ENCODE measurements at places on chromosomes 12 and 14.

DNA sequence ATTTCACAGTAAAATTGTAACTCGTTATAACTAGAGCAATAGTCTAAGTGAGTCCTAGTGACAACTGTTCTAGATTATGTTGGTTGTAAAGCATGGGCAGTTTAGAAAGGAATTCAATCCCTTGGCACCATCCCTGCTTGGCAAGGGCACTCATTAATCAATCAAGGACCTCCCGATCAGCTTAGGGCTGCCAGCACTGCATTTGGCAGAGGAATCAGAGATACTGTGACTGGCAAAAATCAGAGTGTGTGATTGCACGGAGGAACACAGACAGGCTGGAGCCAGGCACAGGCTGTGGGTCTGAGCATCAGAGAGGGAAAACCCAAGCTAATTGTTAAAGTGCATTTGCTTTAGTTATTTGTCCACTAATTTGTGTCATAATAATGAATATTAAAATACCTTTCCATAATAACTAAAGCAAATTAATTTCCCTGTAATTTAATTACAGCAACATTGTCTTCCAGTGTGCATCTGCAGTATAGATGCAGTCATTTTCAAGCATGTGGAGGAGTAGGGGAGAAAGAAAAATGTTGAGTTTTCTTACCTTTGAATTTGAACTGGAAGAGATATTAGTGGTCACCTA lies 3.2 kb upstream of the EGLN3 start:
- no peak for DNase-seq

- DNase-seq: no peak
These were observed 60.6 kb downstream of the NINJ2 start for GRCh38 chr12:602700-603068.

DNA sequence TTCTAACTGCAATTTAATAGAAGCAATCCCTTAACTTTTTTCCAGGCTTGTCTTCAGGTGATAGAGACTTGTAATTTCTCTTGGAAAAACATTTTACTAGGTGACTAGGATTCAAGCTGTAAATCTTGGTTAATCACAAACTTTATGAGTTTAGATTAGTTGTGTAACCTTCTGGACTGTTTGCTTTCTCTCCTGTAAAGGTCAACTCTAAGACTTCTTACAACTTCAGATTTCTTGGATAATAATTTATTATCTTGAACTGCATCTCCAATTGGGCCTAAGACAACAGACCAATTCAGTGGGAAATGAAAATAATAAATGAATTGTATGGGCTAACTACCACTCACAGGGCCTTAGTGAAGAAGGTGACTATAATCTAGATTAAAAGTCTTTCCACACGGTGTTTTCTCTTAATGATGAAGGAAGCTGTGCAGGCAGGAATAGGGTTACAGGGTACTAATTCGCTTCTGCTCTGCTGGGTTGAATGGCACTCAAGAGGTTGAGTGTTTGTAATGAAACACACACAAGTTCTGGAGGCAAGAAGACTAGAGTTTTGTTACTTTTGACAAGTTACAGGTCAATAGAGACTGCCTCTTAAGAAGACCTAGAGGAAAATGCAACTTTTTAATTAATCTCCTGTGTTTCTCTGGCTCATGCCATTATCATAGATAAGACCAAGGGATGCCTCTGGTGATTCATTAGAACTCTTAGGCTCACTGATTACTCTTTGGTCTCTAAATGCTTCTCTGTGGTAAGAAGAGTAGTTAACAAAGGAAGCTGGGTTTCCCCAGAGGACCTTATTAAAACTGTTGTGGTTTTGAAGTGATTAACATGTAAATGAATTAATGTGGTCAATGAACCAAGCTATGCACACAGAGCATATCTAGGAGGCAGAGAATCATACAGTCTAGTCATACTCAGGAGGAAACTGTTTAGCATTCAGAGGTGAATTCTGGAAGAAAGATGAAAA lies 30.0 kb upstream of the OR4E1 start:
- no peak for DNase-seq

- DNase-seq: peak; percentile 93
These were observed 43.3 kb upstream of the PTPRO start for GRCh38 chr12:15278816-15279658.

GRCh38 chr14:81453166-81453766 lies 53.1 kb upstream of the STON2 start:
- no peak for DNase-seq

DNA sequence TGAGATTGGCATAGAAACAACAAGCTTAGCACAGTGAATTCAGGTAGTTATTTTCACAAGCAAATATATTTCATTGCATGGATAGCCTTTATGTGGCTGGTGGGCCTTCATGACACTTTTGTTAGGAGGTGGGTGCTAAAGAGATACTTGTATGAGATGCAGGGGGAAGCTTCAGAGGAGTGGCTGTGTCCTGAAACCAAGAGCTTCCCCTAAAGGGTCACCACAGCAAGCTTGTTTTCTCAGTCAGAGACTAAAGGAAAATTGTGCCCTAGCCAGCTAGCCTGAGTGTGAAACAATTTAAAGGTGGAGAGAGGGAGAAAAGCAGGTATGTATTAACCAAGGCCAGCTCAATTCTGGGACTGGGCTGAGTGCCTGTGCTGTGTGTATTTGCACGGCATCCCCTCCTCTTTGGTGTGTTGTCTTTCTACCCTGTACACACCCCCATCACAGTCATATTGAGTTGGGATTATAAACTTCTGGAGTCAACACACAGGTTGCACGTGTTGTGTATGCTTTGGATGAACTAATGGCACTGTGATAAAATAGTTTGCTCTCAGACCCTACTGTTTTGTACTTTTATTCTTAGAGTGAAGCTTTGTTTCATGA lies 79.2 kb downstream of the RASSF8 start:
- no peak for DNase-seq

DNA sequence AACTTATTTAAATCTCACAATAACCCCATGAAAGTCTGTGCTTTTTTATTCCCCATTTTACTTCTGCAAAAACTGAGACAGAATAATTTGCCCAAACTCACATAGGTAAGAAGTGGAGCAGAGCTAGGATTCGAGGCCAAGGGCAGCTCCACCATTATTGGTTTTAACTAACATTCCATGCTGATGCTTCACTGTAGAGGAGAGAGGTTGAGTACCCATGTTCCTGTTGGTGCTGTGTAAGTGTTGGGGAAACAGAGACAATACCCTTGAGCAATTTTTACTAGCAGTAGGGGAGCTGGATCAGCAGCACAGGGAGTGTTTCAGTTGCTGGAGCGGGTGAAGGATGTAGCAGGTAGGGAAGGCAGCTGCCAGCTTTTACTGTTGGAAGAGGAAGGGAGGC lies 21.1 kb downstream of the RASSF8 start:
- DNase-seq: no peak

DNA sequence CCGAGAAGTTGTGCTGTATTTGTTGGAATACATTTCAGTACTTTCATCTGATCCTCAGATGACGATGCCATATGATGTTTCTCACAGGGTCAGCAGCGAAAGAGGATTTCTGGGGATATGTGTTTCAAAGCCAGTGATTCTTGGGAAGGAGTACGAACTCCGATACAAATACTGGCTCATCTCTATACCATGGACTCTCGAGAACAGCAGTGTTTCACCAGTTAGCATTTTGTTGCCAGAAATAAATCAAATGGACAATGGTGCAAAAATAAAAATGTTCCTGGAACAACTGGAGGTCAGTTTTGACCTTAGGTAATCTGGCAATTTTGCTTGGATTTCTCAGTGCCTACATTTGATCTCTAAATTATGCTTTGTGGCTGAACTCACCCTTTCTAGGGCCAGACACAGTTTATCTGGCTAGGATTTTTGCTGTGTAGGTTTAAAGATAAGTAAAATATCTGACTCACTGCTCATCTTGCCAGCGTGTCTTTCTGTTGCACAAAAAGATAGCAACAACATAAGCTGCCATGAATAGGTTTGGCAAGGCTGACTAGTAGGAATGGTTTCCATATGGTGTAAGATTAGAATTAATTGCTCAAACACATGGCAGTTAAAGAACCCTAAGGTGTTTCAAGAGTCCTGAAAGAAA lies 11.0 kb upstream of the MGP start:
- no peak for DNase-seq

- no peak for DNase-seq
These were observed 48.2 kb downstream of the NELL2 start for GRCh38 chr12:44827832-44828438.

- DNase-seq: no peak
These were observed 150.6 kb upstream of the TBX3 start for GRCh38 chr12:114834621-114835020.

GRCh38 chr14:31968956-31969698 lies 108.0 kb upstream of the ARHGAP5 start:
- DNase-seq: no peak

DNA sequence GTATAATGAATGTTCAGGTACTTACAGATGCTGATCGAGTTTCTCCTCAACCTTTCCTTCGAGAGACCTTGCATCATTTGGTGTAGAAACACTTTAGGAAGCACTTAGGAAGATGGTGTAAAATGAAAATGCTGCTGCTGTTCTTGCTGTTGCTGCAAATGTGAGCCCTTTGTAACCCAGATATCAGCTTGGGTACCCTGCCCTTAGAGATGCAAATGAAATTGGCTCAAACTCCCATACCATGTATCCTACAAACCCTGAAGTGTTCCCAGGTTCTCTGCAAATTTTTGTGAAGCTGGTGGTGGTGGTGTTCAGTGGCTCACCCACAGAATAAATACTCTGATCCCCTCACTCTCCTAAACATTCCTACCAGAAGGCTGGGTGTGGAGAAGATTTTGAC lies 130.8 kb downstream of the SLC25A47 start:
- peak; percentile 13 for DNase-seq

GRCh38 chr12:117092886-117093285 lies 6.3 kb downstream of the TESC start:
- DNase-seq: no peak

GRCh38 chr12:6632026-6632983 lies 3.5 kb downstream of the LPAR5 start:
- no peak for DNase-seq

DNA sequence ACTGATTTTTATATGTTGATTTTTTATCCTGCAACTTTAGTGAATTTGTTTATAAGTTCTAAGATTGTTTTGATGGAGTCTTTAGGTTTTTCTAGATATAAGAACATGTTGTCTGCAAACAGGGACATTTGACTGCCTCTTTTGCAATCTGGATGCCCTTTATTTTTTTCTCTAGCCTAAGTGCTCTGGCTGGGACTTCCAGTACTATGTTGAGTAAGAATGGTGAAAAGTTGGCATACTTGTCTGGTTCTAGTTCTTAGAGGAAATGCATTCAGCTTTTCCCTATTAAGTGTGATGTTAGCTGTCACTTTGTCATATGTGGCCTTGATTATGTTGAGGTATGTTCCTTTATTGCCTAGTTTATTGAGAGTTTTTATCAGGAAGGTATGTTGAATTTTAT lies 68.1 kb downstream of the ERC1 start:
- no peak for DNase-seq

DNA sequence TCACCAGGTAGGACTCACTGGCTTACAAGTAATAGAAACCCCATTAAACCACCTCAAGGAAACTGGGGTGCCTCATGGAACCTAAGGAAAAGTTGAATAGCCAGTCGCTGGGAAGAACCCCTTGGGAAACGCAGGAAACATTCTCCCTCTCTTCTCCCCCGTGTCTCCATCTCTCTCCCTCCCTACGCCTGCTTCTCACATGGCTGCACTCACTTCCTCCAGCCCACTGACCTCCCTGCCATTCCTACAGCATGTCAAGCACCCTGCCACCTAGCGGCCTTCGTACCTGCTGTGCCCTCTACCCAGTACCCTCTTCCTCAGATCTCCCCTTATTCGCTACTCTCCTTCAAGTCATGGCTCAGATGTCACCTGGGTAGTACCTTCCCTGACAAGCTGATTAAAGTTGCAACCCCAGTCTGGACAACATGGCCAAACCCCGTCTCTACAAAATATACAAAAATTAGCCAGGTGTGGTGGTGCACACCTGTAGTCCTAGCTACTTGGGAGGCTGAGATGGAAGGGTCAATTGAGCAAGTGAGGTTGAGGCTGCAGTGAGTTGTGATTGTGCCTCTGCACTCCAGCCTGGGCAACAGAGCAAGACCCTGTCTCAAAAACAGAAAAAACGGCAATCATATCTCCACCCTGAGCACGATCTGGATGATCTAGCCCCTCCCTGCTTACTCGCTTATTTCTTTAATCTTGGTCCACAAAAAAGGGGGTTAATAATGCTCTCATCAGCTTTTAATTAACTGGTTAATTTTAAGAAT lies 6.4 kb upstream of the DTX1 start:
- no peak for DNase-seq

- DNase-seq: no peak
These were observed 88.7 kb upstream of the GRIP1 start for GRCh38 chr12:66767536-66767935.

DNA sequence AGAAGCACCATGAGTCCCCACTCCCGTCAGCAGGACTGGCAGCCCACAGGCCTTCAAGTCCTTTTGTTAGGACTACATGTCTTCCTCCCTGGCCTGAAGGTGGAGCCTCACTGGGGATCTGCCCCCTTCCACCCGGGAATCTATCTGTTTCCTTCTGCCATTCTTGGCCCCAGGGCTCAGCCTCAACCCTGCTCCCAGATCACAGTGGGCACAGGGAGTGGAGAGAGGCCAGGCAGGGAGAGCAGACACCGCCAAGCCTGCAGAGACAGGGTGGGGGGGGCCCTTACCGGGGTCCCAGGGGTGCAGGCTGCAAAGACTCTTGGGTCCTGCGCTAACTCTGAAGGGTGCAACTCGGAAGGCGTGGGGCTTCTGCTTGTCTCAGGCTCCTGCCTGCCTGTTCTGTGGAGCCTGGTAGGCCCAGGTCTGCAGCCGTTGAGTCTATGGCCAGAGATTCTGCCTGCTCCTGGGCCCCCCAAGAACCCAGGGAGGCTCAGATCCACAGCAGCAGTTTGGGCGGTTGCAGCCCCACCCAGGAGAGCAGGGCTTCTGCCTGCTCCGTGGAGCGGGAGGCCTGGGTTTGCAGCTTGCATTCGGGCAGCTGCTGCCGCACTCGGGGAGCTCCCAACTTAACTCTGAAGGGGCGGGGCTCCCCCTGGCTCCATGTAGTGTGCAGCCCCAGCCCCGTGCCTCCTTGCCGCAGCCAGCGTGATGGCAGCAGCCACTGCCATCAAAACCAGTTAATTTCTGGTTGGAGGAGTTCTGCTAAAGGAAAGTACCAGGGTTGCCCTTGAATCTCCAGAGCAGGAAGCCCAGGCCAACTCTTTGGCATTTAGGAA lies 21.7 kb upstream of the PLBD1 start:
- no peak for DNase-seq

- DNase-seq: no peak
These were observed 204.3 kb upstream of the FRMD6 start for GRCh38 chr14:51447411-51447810.

GRCh38 chr14:94171208-94171607 lies 2.9 kb upstream of the PPP4R4 start:
- DNase-seq: no peak

DNA sequence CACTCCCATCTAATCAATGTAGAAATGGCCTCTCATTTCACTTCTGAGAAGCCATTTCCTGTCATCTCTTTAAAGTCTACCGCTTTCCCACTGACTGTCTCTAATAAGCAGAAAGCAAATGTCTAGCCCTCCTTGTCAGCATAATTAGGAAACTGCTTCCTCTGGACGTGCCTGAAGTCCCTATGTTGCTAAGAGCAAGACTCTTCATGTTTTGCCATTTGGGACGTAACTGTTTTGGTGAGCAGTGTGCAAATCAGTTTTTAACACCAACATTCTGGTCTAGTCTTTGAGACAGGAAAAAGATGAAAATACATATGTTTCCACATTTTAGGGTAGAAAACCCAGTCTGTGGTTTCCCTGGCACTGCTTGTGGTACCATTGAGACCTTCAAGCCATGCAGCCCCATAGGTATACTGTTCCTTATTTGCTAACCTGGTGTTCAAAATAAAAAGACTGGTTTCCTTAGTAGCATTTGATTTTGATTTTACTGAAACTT lies 22.2 kb downstream of the IFNG start:
- DNase-seq: no peak

GRCh38 chr14:95683793-95684192 lies 2.4 kb upstream of the TCL1B start:
- DNase-seq: no peak
